CD4-positive, alpha-beta T cell treated with Interleukin-15 for 1 hour (primary cell): ENCODE measurements at places on chromosomes 13 and 19.

- DNase-seq, result no peak
These were observed 435.6 kb downstream of the FOXO1 start for GRCh38 chr13:40230833-40231266.

- no peak for DNase-seq
These were observed 87.6 kb upstream of the SPRY2 start for GRCh38 chr13:80428349-80429096.

DNA sequence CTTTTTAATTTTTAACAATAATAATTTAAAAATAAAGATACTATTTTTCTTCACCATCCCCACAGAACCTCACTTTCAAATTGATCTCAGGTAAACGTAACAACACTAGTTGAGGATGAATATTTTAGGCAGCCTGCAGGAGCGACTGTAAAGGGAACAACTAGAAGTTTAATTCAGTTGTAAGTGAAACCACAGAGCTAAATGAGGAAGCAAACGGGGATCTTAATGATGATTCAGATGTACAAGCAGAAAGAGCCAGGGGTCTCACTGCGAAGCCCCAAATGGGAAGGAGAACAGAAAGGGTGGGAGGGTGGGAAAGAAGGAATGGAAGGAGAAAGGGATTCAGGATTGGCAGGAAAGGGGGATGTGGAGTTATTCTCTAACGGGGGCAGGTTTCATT, 54.6 kb upstream of the RAP2A start:
- no peak for DNase-seq

- DNase-seq, result no peak
These were observed 18.7 kb downstream of the MTMR6 start for GRCh38 chr13:25268561-25268960.

DNA sequence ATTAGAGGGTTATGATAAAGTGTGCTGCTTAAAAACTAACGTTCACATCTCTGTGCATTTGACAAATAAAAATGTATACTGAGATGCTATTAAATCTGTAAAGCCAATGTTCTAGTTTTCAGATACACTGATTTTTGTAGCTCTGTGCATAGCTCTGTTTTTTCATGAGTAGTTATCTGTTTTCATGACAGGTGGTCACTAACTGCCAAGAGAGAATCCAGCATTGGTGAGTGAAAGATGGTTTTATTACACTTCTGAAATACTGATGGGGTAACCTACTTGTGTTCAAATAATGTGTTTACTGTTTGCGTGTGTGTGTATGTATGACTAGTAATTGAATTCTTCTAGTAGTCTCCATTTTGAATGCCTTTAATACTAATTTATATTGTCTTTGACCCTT, 29.0 kb downstream of the URI1 start:
- no peak for DNase-seq

DNA sequence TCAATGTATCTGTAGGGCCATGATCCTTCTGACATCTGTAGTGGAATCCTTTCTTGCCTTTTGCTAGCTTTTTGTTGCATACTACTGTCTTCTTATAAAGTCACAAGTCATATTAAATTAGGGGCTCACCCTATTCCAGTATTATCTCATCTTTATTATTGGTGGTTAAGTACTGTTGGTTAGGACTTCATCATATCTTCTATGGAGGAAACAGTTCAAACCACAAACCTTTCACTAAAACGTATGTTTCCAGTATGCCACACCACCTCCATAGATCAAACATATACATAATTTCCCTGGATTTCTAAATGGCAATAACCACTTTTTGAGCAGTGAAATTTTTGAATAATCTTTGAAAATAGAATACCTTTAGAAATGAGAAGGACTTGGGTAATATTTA, 62.8 kb upstream of the PCDH9 start:
- DNase-seq, result no peak

DNA sequence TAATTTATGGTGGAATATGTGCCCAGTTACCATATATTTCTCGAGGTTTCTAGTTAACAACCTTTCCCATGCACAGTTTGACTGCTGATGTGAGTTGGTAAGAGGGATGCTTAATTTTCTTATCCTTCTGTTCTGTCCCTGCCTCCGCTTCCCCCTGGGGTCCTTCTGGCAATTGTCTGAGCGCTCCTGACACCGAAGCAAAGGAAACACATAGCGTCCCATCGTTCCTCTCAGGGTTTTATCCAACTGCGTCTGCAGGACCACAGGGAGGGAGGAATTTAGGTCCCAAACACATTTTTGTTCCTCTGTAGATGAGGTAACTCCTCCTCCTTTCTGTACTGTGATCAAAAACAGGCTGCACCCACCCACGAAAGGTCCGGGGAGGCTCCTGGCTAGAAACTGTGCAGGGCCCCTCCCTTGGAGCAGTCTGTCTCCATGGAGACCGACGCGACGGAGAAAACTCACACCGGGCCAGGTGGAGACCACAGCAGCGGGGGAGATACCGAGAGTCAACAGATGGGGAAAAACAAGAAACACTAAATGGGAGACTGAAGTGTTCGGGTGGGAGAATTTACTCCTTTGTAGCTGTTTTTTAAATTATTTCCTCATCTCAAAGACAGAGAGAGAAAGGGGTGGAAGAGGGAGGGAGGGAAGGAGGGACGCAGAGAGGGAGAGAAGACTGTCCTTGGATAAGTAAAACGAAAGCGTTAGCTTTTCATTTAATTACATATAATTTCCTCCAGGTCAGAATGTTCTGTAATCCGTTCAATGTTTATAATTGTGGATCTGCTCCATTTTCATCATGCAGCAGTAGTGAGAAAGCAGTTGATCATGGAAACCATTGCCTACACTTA, 191.8 kb upstream of the NBEA start:
- no peak for DNase-seq

DNA sequence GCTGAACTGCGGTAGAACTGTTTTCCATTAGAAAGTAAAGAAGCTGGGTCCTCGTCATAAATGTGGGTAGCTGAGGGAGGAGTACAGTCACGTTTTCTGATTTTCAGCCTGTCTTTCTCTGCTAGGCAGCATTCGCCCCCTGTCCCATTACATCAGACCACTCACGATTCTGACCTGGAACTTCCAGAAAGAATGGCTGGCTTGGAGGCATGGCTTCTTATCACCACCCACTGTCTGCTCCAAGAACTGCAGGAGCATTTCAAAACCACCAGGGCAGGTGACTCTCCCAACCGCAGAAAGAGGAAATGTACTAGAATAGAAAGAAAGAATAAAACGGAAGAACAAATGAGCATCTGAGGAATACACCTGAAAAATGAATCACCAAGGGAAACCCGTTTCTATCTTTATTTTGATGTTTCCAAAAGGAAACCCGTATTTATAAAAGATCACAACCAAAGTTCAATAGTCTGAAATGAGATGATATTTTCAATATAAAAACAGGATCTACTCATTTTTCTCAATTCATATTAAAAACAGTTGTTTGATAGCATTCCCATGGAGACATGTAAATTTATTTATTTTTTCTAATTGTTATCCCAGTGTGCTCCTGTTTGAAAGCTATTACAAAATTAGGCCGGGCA, 22.1 kb upstream of the POMP start:
- DNase-seq, result peak; percentile 50

- no peak for DNase-seq
These were observed 1158.0 kb downstream of the EFNB2 start for GRCh38 chr13:105377452-105377851.

DNA sequence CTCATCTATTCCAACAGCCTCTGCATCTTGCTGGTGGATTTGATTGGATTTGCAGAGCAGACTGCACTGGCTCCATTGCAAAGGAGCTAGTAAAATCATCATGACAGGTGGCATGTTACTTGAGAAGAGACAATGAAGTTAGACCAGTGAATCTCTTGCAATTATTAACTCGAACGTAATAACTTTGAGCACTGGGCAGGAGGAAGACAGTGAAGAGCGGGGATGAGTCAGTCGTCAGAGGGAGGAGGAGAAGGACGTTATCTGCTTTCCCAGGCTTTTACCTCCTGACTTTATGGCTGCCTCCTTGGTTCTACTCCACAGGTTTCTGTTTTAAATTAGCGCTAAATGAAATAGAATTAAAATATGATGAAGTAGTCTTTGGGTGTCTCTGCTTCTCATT, 257.8 kb upstream of the IPO5 start:
- DNase-seq, result no peak

DNA sequence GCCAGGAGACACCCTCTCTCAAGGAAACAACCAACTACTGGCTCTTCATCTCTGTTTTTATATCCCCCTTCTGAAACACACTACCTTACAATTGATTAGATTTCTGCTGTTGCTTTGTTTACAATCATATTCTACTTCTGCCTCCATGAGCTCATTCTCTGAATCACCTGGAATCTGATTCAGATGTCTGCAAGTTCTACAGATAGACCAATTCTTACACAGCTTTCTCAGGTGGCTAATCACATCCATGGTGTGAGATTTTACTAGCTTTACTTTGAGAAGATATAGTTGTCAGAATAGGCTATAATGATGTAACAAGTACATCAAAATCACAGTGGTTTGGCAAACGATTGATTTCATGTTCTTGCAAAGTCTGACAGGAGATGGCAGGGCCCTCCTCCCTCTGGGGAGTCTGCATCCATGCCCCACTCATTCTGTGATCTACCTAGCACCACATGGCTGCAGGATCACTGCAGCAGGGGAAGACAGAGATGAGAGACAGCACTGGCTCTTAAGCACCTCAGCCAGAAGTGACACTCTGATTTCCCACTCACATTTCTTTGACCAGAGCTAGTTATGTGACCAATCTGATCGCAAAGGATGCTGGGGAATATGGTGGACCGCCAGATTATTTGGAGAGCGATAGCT, 243.7 kb downstream of the FOXO1 start:
- DNase-seq, result no peak

- no peak for DNase-seq
These were observed 378.5 kb downstream of the LMO7 start for GRCh38 chr13:76014406-76015318.

GRCh38 chr13:111115061-111115964, at the start of gene ARHGEF7:
ARHGEF7 (plus strand) TSS chr13:111115310; CDS start chr13:111115527, 217 bp downstream.
- no peak for DNase-seq

DNA sequence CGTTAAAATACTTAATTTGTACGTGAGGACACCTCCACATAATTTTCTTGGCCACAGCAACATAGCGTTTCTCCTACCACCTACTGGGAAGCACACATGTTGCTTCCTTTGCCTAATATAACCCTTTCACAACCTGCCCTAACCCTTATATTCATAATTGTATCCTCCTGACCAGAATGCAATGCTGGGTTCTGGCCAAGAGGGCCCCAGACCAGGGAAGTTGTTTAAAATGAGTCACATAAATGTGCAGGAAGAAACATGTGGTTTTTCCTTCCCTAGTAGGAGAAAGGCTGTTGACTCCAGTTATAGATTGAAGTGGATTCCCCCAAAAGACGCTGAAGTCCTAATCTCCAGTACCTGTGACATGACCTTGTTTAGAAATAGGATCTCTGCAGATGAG, 187.3 kb downstream of the NUFIP1 start:
- DNase-seq, result no peak

DNA sequence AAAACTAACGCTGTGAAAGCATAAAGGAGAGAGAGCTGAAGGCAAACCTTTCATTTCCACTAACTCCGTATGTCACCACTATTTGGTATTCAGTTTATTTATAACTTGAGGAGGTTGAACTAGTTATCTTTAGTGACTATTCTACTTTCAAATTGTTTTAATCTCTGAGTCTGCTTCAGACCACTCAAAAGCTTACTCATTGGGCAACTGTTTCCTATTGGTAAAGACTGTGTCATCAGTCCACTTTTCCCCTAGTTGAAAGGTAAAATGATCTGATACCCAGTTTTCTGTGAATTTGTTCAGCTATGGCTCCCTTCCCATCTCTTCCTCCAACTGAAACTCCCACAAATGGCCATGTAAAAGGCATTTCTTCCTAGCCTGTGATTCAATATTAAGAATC, 39.1 kb downstream of the TEX26 start:
- no peak for DNase-seq

GRCh38 chr19:14112051-14112808, 5.3 kb downstream of the PRKACA start:
- DNase-seq, result no peak

DNA sequence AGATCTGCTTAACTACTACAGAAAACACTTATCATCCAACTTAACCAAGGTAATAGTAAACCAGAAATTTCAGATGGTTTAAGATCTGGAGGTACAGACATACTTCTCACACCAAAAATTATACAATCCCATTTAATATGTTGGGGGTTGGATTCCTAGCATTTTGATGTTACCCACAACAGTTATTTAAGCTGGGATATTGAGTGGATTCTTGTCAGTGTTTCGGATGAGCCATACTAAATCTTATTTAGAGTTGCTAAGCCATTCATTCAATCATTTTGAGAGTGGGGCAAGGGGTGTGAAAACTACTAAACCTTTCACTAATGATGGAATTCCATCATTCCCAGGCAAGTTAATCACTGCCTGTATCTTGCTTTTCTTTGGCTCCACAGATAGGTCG, 40.6 kb downstream of the KATNAL1 start:
- DNase-seq, result no peak

DNA sequence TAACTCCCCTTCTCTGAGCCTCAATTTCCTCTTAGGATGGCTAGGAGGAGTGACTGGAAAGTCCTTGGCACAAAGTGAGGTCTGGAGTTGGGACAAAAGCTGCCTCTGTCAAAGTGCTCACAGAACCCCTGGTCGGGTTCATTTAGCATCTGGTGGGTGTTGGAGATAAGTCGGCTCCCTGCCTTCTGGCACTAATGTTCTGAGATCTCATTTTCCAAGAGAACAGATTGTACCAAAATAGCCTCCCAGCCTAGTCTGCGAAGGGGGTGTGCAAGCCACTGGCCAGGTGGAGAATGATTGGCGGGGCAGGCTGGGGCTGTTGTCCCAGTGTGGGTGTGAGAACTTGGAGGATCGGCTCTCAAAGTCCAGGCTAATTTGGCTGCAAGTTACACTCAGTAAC, 20.7 kb upstream of the NWD1 start:
- DNase-seq, result no peak

- DNase-seq, result no peak
These were observed 487 bp downstream of the RPS5 start for GRCh38 chr19:58387338-58388174.

DNA sequence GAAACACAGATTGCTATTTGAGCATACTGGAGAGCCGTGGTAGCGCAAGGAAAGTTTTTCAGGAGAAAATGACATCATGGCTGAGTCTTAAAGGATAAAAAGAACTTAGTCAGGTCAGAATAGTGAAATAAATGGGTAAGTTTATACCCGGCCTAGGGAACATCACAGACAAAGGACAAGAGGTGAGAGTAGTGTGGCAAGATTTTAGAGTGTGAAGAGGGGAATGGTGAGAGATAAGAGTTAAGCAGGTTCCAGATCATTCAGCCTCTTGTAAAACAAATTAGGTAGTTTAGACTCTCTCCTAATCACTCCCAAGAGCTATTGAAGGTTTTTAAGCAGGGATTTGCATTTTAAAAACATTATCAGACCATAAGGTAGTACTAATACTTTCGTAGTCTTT, 116.0 kb upstream of the MAB21L1 start:
- DNase-seq, result no peak

- DNase-seq, result no peak
These were observed 7.0 kb upstream of the CTXN1 start for GRCh38 chr19:7932930-7933300.

GRCh38 chr19:17847538-17848366, at the start of gene JAK3:
JAK3 (minus strand) TSS chr19:17847982; CDS start chr19:17844417, 3,565 bp downstream.
- DNase-seq, result peak; percentile 88

- DNase-seq, result no peak
These were observed 10.6 kb downstream of the CLC start for GRCh38 chr19:39727070-39727800.

GRCh38 chr13:109228211-109228610, 558.2 kb downstream of the IRS2 start:
- no peak for DNase-seq

GRCh38 chr19:18373892-18374629, 11.9 kb upstream of the GDF15 start:
- DNase-seq, result peak; percentile 89

GRCh38 chr19:49453757-49454240, 774 bp downstream of the ALDH16A1 start:
- peak; percentile 48 for DNase-seq

GRCh38 chr19:46634045-46634655, 1.9 kb downstream of the GNG8 start:
- peak; percentile 97 for DNase-seq
